Activated CD4-positive, alpha-beta T cell treated with anti-CD3 and anti-CD28 coated beads for 24 hours (primary cell): ENCODE measurements at places on chromosomes 12 and 14.
A peak's percentile ranks its signal among the peaks of the same experiment; 100 is the strongest.

- DNase-seq: no peak
Observed at GRCh38 chr12:1630133-1630826, 1.2 kb downstream of the WNT5B start.

DNA sequence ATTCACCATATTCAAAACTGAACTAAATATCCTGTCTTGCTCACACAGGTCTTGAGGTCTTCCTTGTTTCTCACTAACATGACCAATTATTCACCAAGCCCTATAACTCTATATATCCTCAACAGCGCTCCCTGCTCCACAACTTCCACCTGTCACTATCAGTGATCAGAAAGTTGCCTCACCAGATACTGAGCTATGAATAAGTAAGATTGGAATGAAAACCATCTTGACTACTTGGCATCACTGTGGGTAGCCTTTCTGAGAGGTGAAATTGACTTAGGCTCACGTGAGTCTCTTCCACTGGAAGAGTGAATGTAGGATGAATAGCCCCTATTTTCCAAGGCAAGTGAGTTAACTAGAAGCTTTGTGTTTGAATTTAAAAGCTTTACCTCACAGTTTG lies 167.1 kb downstream of the PIK3C2G start:
- DNase-seq: no peak

DNA sequence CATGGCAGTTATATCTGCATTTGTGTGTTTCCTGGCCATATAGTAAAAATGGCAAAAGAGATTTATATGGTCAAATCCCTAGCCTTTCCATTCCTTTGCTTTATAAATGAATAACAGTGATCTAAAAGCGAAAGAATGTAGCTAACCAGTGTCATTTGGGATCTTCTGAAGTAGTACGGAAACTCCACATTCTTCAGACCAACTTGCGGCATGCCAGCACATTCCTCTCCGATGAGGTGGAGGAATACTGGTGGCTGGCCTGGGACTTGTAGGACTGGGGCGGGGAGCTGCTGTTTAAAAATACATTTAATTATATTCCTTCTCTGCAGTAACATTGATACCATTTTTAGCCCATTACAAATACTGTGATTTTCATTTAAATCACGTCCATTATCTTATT lies 85.3 kb downstream of the SAMD4A start:
- no peak for DNase-seq

DNA sequence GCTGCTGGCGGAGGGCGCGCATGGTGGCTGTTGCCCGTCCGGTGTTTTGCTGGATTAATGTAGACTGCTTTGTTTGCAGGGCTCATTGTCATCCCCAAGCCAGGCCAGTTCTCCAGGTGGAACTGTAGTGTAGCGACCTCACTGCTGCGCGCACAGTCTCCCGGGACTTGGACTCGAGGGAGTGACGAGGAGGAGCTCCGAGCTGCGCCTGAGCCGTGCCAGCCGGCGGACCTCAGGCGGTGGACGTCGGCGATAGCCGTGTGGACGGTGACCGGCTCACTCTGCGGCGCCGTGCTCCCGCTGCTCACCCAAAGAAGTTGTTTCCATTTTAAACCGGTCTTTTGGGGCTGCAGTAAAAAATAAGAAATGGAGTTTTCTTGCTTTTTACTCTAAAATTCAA lies 82.2 kb downstream of the MOK start:
- DNase-seq: no peak

DNA sequence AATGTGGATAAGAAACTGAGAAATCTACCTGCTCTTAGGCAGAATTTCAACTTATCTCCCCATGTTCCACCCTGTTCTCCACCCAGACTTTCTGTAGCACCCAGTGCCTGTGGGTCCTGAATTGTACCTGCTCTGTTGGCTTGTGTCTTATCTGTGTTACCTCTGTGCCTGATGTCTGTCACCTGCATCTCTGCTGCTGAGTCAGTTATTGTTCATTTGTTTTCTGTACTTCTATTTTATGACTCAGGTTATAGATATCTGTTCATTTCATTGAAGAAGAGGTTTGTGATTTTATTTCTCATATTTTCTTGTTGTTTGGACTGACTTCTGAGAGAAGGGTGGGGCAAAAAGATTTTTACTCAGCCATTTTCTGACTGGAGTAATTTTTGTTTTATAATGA lies 11.7 kb downstream of the SOCS4 start:
- no peak for DNase-seq

- no peak for DNase-seq
Observed at GRCh38 chr12:96395236-96395635, 5.0 kb downstream of the CDK17 start.

DNA sequence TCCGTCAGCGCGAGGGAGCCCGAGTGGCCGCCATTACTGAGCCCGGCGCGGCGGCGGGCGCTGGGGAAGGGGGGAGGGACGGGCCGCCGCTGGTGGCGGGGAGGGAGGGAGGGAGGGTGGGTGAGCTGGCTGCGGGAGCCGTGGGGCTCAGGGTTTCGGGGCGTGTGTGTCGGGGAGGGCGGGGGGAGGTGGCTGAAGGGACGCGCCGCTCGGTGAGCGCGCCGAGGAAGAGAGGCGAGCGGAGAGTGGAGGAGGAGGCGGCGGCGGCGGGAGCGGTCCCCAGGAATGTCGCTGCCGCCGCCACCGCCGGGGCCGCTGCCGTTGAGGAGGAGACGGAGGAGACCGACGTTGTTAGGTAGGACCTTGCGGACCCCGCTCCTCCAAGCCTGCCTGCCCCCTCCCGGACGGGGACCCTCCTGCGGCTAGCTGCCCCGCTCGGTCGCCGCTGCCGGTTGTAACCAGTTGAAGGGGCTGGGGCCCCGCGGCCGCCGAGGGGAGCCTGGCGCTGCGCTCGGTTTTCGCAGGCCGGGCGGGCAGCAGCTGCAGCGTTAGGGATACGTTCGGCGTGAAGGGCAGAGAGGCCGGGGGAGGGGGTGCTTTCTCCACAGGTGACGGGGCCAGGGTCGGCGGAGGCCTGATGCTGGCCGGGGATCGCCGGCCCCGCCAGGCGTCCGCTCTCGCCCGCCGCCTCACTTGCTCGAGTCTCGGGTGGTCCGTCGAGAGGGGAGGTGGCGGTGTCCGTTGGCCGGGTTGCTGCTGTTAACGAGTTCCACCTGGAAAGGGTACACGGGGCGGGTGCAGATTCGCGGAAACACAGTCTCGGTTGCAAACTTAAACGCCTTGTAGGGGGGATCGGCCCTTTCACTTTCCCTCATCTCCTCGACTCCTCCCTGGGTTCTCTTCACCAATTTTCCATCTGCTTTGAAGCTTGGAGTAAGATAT lies at the start of gene ARHGAP5:
Gene ARHGAP5, plus strand, starts transcription at position 224 of the 942 bp plus-strand sequence. CDS start 13,366 bp downstream, outside the sequence.
- DNase-seq: peak; percentile 47

DNA sequence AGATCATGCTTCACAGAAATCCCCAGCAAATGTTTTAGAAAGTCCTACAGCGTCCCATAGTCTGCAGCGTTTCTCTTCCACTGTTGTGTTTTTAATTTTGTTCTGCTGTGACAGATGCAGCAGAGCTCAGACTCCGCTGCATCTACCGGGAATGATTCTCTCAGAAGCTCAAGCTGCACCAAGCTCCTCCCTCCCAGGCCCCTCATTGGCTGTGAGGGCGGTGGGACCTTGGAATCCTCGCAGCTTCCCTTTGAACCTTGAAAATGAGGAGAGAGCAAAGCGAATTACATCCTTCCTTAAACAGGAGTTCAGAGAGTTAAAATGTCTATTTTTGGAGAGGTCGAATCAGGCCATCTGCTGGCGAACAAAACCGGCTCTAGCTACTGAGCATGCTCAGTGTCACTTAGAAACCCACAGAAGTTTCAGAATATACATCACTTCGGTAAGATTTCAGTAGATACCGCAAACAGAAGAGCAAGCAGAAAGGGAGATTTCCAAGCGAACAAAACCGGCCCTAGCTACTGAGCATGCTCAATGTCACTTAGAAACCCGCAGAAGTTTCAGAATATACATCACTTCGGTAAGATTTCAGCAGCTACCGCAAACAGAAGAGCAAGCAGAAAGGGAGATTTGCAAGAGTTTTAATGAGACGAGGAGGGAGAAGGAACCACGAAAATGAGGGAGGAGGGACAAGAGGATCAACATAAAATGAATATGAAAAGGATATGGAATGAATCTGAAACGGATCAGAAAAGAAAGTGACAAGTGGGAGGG lies at the start of gene ABCD2:
Gene ABCD2, minus strand, starts transcription at position 144 of the 774 bp plus-strand sequence. CDS start 188 bp downstream, outside the sequence.
- peak; percentile 49 for DNase-seq

DNA sequence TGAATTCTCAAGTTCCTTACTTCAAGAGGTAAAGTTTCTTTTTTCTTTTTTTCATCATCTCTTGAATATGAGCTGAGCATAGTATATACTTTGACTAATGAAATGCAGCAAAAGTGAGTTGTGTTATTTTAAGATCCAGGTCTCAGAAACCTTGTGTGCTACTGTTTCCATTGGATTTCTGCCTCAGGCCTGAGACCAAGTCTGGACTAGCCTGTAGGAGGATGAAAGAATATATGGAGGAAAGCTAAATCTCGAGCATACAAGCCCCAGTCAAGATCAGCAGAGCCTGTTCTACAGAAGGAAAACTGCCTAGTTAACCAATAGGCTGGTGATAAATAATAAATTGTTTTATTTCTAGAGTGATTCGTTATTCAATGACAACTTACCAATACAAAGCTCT lies 652.5 kb downstream of the C12orf50 start:
- no peak for DNase-seq

- no peak for DNase-seq
Observed at GRCh38 chr12:56658921-56659320, 13.1 kb upstream of the ATP5F1B start.

DNA sequence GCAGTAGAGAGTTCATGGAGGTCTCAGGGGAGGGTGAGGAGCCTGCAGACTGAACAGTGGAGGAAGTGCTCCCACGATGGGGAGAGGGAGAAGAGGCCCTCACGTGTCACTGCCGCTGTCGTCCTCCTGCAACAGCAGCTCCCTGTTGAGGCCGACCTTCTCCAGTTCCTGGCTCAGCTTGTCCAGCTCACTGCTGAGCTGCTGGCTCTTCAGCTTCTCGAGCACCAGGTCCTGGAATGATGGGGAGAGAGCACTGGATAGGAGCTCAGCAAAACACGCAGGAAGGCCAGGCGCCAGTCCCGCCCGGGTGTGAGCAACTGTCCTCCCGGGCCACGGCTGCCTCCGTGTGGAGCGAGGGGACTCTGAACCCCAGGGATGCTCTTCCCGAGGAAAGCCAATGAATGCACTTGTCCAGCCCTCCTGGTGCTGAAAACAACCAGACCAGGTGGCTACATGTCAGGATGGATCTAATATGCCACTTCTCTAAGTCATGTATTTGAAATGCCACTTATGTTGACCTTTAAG lies 65.3 kb upstream of the GPR68 start:
- no peak for DNase-seq

- DNase-seq: no peak
Observed at GRCh38 chr14:72925171-72925759, 999 bp upstream of the DCAF4 start.

DNA sequence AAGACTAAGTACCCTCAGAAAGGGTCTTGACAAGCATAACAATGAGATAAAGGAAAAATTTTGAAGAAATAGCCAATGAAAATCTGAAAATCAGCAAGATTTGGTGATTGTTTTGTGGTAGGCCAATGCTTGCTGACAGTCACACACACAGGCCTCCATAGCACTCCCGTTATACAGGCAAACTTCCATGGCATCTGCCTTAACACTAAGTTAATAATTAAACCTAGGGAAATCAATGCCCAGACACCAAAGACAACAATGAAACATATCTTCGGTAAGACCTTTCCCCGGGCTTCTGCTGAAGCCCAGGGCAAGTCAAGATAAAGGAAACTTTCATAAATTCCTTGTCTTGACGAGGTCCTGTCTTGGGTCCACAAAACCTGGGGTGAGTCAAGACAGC lies 18.6 kb upstream of the RERGL start:
- no peak for DNase-seq

- no peak for DNase-seq
Observed at GRCh38 chr14:20848316-20848954, 42.8 kb upstream of the RNASE3 start.
